ENCODE measurements at places on chromosomes 3 and 15. TPM values are rescaled to one million over a fixed set of nuclear protein-coding genes. Genes with fewer than 3 reads are reported as not detected.

- DNase-seq, result no peak
These were observed 124.8 kb downstream of the VPS13C start for GRCh38 chr15:61935493-61935892.

- no peak for DNase-seq
These were observed 59.4 kb downstream of the MAGEF1 start for GRCh38 chr3:184652465-184652864.

- DNase-seq, result peak; percentile 15
These were observed 40.4 kb downstream of the DNAJB8 start for GRCh38 chr3:128426128-128426921.

DNA sequence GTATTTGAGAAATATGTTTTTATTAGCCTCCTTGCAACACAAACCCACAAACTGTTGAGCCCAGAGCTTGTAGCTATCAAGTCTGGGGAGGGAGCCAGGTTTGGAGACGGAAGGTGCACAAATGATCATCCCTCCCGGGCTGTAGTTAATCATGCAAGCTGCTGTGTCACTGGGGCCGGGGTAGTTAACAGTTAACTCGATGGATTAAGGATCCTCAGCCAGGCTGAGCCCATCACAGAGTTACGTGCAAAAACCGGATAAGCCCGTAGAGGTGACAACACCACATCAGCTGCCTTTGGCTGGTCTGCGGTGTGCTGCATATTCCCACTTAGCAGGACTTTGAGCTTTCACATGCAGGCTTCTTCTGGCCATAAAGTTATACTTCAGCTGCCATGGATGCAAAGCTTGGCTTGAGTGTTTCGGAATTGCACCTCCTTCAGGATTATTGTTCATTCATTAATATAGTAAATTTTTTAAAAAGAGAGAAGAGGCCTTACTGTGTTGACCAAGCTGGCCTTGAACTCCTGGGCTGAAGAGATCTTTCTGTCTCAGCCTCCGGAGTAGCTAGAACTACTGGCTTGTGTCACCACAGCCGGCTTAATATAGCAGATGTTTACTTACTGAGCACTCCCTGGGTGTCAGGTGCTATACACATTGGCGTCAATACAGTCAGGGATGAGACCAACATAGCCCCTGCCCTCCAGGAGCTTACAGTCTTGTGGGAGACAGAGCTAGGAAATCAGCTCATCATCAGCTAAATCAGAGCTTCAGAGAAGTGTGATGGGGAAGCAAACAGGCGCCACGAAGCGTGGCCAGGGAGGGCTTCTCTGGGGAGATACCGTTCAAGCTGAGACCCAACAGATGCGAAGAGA is 226.8 kb upstream of the BHLHE40 start:
- no peak for DNase-seq

GRCh38 chr3:117003501-117003900 is 293.9 kb downstream of the TUSC7 start:
- DNase-seq, result no peak

DNA sequence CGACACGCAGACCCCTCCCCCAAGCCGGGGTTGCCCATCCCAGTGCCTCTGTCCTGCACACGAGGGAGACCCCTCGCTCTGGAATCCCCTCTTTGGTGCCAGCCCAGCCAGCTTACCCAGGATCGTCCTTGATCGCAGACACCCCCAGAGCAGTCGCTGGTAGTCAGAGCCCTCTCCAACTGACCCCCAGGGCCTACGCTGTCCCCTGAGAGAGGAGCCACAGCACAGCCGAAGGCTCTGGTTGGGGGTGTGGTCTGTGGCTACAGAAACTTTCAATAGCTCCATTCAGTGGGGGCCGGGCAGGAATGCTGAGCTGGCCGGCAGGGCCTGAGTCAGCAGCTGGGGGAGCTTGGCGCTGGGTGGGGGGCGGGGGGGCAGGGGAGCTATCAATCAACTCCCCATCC is at the start of gene LCTL:
TSS of gene LCTL (minus strand) at position 258 of the 404 bp plus-strand sequence. CDS start 633 bp downstream, outside the sequence.
- no peak for DNase-seq

DNA sequence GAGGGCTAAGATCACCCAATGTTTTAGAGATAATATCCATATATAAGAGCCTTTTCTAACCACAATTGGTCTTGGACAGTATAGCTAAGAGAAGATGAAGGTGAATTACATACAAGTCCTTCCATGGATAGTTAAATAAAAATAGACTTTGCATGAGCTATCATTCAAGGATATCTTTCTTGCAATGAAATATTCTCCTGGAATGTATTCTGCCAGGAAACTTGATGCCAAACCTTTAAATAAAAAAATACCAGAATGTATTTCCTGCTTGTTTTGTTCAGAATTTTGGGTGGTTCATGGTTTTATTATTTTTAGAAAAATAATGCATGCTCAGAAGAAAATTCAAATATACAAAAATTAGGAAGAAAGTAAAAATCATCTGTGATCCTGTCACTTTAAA is 88.8 kb upstream of the PPIB start:
- no peak for DNase-seq

GRCh38 chr3:43923104-43923882 is 232.6 kb downstream of the ABHD5 start:
- DNase-seq, result no peak

- DNase-seq, result no peak
These were observed 11.2 kb downstream of the HERC1 start for GRCh38 chr15:63822580-63822979.

The TIPIN gene
- polyA plus RNA-seq, result 11.6 TPM

The EPHB1 gene
- polyA plus RNA-seq, result 7.2 TPM

The CPN2 gene
- not detected for polyA plus RNA-seq

DNA sequence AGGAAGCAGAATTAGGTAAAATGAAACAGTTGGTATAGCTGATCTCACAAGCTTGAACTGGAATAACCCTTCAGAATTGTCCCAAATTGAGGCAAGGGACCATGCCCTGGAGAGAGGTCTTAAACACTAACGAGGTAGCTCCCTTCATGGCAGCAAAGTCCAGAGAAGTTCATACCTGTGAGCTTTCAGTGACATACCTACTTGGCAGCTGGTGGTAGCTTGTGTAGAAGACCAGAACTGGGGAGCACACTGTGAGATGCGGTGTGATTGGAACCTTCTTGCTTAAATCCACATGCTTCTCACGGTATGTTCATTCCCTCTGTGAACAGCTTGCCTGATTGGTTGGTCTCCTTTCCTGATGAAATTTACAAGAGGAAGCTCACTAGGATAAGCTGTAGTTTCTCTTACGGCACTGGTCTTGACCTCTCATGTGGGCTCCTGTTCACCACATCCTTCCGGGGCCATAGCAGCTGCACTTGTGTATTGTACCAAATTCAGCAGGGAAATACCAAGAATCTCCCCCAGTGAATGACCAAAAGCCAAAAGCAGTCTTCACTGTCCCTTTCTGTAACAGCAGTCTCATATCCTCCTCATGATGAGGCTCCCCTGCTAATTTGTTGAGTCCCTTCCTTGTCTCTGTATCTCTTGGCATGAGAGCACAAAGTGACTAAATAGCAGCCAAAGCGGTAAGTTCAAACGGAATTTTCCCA is 483.7 kb upstream of the FRG2C start:
- no peak for DNase-seq

DNA sequence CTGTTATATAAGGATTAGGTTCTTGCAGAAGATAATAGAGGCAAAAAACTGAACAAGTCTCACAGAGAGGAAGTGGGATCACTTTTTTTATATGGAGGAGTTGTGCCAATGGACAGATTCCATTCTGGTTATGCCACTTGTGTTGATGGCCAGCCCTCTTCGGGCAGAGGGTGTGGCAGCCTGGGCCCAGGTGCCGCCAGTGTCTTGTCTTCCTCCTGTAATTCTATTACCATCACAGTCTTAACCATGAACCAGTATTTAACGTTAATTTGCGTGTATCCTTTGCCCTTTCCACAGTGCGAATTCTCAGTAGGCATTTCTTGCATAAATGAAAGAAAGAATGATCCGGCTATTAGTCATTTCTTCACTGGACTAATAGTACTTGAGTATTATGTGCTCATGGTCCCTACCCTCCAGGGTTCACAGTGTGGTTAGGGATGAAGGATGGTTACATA is 7.0 kb upstream of the USP4 start:
- DNase-seq, result no peak

- DNase-seq, result peak; percentile 15
These were observed 793 bp downstream of the SLC30A4 start for GRCh38 chr15:45521596-45522327.

The SLC51A gene
- polyA plus RNA-seq, result 7.7 TPM
